ENCODE measurements at places on chromosomes 1 and 21.

DNA sequence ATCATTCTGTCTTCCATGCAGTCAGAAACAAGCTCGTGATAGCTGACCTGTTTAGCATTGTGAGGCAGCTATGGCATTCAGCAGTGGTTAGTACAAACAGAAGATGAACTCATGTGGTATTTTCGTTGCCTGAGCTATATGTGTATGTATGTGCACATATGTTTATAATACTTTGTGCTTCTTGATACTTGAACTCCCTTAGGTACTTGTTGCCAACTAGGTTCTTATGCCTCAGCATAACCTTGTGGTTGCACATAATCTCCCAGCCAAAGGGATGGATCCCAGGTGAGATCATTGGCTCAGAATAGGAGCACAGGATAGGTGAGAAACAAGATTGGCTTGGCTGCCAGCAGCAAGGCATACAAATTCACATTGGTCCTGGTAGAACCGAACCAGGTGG lies 86.1 kb downstream of the VPS26C start:
- no peak for DNase-seq

DNA sequence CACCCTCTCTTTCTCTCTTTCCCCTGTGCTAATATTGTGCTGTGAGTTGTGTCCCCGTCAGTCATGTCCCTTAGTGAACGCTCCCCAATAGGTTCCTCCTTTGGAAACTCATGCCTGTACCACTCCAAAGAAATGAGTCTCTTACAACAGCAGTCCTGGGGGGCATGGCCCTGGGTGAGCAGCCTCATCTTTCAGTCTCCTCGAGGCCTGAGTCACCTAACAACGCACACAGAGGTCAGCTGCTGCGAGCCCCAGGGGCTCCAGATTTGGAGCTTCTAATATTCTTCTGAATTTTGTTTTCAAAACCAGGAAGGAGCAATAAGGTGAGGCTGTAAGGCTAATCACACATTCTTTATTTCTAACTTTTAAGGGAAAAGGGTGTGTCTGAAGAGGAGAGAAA lies 30.5 kb upstream of the ZBTB8A start:
- DNase-seq = no peak

GRCh38 chr1:232900818-232901217 lies 49.6 kb upstream of the NTPCR start:
- DNase-seq = no peak

DNA sequence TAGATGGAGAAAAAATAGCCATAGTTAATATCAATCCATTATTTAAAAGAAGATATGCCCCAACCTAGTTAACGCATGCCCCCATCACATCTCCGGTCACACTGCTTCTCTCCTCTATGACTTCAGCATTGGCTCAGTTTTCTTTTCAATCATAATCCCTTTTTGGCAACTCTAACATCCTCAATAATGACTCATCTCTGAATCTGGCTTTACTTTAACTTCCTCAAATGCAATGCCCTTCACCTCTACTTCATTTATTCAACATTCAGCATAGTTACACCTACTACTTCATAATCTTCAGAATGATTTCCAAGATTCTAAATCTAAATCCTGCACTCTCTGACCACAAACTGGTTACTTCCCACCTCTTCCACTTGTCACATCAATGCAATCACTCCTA lies 417.3 kb downstream of the USH2A start:
- DNase-seq = no peak
